Activated CD4-positive, CD25-positive, alpha-beta regulatory T cell treated with anti-CD3 and anti-CD28 coated beads, Interleukin-2, amount 50 U/mL, for 72 hours (primary cell): ENCODE measurements at places on chromosomes 6 and 20.

- DNase-seq = no peak
Observed at GRCh38 chr20:13353261-13353945, 132.3 kb downstream of the ISM1 start.

- no peak for DNase-seq
Observed at GRCh38 chr6:133631421-133631820, 257.5 kb upstream of the TCF21 start.

DNA sequence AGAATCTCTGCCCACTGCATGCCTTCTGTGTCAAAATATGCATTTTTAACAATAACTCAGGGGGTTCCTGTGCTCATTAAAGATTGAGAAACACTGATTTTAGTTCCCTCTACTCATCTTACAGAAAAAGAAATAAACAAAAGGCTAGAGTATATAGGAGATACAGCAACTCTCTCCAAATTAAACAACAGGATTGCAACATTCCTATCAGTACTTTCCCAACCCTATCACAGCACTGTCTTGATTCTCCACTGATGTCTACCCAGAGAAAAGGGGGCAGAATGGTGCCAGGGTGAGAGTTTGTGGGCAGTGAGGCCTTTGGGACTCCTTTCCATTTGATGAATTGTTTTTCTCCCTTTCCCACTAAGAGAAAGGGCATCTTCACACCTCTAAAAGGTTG, 4.7 kb downstream of the OTOR start:
- DNase-seq = no peak

- DNase-seq = no peak
Observed at GRCh38 chr20:49283176-49283702, 5.4 kb upstream of the ZNFX1 start.

- DNase-seq = no peak
Observed at GRCh38 chr20:9367328-9367727, 147.1 kb upstream of the LAMP5 start.

DNA sequence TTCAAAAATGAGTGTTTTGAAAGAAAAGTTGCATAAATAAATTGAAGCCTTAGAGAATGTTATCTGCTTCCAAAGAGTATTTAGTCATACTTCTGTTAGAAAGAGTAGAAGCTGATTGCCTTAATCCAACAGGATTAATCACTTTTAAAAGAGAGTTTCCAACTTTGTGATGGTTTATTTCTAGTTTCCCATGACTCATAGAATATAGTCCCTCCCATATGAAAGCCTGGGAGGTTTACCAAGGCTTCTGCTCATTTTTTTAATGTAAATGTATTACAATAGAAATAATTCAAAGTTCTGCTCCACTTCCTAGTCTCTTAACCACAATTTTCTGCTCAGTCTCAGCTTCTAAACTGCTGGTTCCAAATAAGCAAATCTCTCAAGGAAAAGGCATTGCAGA, 118.0 kb upstream of the IRAK1BP1 start:
- no peak for DNase-seq

GRCh38 chr6:148514091-148514845, 171.6 kb downstream of the SASH1 start:
- DNase-seq = no peak

DNA sequence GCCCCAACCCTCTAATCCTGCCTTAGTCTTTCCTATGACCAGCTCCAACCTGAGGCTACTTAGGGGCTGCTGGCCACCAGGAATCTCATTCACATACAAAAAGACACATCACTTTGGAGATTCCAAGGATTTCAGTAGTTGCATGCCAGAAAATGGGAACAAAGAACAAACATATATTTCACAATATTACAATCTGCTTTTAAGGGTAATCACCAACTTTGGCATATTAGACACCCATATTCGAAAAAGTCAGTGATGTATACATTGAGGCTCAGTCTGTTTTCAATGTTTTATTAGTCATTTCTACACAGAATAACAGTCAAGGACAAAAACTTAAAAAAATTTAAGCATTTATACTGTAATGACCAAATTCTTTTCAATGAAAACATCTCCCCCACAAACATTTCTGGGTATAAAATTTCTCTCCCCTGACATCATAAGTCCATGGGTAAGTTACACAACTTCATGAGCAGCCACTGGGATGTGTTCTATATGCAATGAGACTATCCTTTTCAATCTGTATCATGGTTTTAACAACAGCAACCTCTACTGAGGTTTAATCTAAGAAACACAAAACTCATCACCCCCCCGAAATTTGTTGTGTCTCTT, 103.5 kb downstream of the MAP7 start:
- no peak for DNase-seq

DNA sequence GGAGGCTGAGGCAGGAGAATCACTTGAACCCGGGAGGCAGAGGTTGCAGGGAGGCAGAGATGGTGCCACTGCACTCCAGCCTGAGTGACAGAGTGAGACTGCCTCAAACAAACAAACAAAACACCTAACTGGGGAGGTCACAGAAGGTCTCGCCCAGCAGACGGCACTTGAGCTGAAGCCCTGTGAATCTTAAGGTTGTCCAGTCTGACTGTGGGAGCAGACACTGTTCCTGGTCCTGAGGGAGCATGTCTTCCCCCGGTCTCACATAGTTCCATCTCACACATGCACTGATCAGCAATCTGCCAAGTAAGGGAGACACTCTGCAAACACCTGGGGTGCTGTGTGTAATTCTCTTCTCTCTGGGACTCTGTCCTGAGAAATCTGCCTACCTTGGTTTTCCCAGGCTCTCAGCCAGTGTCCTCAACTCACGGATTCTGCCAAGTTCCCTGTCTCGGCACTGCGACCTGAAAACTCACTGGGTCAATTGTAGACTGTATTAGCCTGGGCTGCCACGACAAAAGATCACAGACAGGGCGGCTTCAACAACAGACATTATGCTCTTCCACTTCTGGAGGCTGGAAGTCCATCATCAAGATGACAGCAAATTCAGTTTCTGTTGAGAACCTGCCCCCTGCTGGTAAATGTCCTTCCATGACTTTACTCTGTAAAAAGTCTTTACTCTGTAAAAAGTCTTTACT, 94.3 kb downstream of the JPH2 start:
- DNase-seq = no peak

DNA sequence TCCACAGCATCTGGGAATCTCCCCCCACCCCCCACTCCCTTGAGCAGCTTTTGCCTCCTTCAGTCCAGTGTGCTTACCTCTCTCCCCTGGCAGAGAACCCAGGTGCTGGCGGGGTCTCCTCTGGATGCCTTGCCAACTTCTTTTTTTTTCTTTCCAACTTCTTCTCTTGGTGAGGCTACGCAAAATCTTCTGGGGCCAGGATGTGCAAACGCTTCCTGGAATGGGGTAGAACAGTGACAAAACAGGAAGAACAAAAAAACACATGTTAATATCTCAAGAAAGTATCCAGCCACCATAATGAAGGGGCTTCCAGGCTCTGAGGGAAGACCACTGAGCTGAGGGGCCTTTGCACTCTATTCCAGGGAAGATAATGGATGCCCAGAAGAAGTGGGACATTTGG, 53.9 kb upstream of the DDR1 start:
- no peak for DNase-seq

DNA sequence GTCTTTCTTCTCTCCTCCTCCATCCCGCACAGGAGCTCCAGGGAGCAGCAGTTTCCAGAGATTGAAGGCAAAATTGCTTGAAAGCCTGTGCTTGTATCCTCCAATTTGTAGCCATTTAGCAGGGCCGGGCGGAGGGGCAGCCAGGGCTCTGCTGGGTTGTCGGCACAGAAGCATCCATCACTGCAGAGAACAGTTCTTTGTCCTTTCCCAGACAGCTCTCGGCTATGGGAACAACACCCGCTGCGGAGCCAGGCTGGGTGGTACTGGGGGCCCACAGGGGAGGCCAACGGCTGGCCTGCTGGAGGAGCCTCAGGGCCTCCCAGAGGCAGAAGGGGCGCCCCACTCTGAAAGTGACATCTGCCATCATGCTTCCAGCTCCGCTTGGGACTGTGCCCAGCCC, 7.8 kb downstream of the HRH3 start:
- no peak for DNase-seq

- DNase-seq = no peak
Observed at GRCh38 chr6:79073888-79074287, 4.2 kb downstream of the PHIP start.

- no peak for DNase-seq
Observed at GRCh38 chr6:89948876-89949275, 54.6 kb downstream of the GJA10 start.

DNA sequence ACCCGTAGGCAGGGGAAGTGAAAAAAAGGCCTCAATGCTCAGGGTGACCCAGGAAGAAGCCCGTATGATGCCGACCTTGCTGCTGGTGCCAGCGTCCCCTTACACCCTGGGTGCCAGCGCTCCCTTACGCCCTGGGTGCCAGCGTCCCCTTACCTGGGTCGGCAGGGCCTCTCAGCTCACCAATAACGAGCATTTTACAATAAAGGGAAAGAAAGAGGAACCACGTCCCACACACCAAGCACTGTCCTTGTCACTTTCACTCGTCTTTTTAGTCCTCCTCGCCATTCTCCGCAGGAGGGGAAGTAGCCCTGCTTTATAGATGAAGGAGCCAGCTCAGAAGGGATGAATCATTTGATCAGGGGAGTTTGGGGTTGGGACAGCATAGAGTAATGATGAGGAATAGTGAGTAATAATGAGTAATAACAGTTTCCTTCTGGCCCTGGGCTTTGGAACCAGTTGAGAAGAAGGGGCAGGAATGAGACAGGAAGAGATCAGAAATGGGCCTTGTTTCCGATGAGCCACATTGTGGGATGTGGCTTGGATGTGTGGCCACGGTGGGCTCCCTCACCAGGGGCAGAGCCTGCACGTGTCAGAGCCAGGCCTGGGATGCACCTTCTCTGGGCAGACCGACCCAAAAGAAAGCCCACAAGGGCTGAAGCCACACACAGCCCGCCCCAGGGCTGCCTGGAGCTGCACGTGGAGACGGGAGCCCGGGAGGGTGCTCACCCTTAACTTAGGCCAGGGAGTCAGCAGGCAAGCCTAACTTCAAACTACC, 75.7 kb downstream of the SYNJ2 start:
- DNase-seq = no peak

- no peak for DNase-seq
Observed at GRCh38 chr6:66865771-66866170, 1158.7 kb upstream of the EYS start.

- DNase-seq = no peak
Observed at GRCh38 chr20:78338-78737, 9.1 kb upstream of the DEFB125 start.

DNA sequence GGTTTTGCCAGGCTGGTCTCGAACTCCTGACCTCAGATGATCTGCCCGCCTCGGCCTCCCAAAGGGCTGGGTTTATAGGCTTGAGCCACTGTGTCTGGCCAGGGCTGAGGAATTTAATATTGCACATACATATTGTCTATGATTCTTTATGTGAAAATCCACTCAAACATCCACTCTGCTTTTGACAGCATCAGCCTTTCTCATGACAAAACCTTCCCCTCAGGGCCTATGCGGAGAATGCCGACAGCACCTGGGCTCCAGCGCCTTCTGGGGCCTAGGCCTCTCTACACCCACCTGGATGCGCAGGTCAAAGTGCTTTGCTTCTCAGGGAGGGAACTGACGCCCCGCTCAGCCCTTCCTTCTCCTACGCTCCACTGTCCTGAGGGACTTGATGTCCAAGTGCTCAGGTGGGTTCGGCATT, 5.4 kb downstream of the RAMACL start:
- DNase-seq = no peak

DNA sequence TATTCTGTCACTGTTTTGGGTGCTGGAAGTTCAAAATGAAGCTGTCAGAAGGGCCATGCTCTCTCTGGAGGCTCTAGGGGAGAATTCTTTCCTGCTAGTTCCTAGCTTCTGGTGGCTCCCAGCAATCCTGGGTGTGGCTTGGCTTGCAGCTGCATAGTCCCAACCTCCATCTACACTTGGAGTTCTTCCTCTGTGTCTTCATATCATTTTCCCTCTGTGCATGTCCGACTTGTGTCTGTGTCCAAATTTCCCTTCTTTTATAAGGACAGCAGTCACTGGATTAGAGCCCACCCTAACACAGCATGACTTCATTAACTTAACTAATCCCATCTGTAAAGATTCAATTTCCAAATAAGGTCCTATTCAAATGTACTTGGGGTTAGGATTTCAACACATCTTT, 23.3 kb upstream of the ENPP1 start:
- DNase-seq = no peak

DNA sequence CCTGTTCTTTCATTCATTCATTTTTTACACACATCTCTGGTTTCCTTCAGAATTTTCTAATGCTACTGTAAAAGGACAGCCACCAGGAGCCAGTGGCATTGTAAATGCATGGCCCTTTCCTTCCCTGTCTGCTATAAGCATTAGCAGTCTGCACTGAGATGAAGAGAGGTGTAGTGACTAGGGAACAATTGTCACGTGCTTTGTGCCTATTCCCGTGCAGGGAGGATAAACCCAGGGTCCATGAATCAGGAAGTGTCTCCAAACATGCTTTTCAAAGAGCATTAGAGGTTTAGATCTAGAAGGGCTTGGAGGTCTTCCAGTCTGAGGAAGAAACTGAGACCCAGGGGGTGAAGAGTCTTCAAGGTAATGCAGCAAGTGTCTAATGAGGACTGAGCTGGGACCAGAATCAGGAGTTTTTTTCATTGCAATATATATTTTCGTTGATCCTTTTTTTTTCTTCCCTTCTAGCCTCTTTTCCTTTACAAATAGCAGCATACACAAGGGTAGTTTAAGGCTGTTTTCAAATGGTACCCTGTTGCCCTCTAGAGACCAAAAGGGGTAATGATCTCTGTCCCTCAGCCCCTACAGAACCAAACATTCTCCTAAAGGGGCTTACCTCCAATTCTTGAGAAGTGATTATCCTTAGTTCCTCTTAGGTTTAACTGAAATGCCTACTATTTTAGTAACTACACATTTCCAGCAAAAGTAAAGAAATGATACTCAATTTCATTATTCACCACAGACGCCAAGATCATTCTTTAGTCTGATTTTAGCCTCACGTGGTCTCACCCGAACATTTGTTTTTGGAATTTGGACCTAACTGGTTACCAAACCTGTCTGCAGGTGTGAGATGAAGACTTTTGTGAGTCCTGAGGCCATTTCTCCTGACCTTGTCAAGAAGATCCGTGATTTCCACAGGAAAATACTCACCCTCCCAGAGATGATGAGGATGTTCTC, 6.6 kb downstream of the TRIM15 start:
- DNase-seq = no peak

GRCh38 chr6:52739627-52740026, 23.6 kb downstream of the GSTA2 start:
- DNase-seq = no peak
